IPS DF 6.9 (cell line): ENCODE measurements at places on chromosomes 12 and 14.

DNA sequence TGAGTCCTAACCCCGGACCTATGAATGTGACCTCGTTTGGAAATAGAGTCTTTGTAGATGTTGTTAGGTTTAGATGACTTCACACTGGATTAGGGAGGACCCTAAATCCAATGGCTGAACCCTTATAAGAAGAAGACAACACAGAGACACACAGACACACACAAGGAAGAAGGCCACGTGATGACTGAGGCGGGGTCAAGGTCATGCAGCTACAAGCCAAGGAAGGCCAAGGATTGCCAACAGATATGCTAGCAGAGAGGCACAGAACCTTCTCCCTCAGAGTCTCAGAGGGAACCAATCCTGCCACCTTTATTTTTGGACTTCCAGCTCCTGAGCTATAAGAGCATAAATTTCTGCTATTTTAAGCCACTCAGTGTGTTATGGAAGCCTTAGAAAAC, 31.8 kb downstream of the LTBP2 start:
- no peak for DNase-seq

DNA sequence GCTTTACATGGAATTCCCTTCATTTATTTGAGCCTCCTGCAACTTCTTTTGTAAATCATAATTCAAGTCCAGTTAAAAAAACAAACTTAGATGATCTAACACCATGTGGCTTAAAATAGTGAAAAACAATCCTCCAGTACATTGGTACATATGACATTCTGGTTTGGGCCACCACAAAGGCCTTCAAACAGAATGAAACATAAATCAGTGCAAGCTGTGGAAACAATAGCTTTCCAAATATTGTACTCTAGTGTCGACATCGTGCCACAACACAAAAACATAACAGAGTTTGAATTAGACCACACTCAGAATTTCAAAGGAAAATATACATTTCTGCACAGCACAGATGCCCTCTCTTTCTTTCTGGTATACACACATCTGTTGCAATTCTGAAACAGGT, 751.3 kb downstream of the SLC6A15 start:
- no peak for DNase-seq

- DNase-seq, result no peak
Observed at GRCh38 chr14:104477666-104478380, 101.7 kb upstream of the C14orf180 start.

DNA sequence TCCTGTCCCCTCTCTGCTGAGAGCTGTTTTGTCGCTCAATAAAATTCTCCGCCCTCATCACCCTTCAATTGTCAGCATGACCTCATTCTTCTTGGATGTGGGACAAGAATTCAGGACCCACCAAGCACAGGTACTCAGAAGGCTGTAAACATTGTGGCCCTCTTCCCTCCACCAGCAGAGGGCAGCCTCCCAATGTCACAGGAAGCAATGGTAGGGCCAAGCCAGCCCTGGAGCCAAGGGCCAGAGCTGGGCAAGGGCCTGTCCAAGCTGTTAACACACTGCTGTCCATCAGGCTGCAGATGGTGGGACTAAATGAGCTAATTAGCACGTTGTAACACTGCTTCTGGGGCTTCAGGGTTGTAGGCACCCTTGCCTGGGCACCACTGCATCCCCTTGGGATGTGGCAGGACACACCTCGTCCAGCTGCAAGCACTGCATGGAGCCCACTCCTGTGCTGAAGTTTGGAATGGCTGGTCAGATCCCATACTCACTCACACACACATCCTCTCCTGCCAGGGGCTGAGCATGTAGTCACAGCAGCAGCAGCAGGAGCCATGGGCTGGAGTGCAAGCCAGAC, 62.7 kb upstream of the HECTD1 start:
- no peak for DNase-seq

DNA sequence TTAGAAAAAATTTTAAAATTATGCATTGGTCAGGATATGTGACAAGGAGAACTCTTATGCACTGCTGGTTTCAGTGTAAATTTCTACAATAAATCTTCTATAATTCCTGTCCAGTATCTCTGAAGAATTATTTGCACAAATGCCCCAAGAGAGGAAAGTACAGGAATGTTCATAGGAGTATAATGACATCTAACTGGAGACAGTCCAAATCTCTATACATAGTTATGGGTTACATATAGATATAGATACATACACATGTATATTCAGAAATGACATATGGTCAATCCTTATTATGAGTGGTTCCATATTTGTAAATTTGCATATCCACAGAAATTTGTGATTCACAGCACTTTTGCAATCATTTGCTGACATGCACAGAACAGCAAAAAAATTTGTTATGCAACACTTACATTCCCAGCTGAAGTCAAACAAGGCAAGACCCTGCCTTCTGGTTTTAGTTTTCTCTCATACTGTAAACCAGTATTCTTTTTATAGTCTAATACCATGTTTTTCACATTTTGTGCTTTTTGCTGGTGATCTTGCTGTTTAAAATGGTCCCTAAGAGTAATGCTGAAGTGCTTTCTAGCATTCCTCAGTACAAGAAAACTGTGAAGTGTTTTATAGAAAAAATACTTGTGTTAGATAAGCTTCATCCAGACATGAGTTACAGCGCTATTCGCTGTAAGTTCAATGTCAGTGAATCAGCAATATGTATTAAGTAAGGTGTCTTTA, 103.8 kb downstream of the SLC16A7 start:
- DNase-seq, result no peak

- no peak for DNase-seq
Observed at GRCh38 chr12:17414596-17414995, 675.4 kb downstream of the RERGL start.

GRCh38 chr14:91055016-91055415, 5.4 kb downstream of the RPS6KA5 start:
- no peak for DNase-seq

- no peak for DNase-seq
Observed at GRCh38 chr12:124456652-124457152, 110.7 kb downstream of the NCOR2 start.

- DNase-seq, result no peak
Observed at GRCh38 chr14:86912709-86913108, 1080.3 kb downstream of the GALC start.

- DNase-seq, result no peak
Observed at GRCh38 chr12:49413010-49413409, 45.7 kb downstream of the SPATS2 start.

DNA sequence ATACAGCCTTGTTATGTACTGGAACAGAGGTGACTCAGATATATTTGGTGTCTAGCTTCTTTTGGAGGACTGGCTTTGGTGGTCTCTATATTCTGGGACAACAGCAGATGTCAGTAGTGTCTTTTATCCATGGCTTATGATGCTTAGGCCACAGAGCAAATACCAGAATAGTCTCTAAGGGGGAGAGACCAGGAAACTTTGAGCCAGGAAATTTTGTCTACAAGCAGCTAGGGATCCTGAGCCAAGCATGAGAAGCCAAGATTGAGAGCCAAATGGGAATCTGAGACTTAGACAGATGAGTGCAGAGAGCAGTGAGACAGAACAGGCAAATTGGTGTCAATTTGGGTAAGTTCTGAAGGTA, 28.4 kb upstream of the PTPRR start:
- no peak for DNase-seq

GRCh38 chr12:132447731-132448462, 42.1 kb upstream of the FBRSL1 start:
- no peak for DNase-seq

- DNase-seq, result no peak
Observed at GRCh38 chr14:100688598-100689461, 37.9 kb upstream of the DLK1 start.

- no peak for DNase-seq
Observed at GRCh38 chr12:9944391-9944790, 12.2 kb upstream of the CLEC2A start.

DNA sequence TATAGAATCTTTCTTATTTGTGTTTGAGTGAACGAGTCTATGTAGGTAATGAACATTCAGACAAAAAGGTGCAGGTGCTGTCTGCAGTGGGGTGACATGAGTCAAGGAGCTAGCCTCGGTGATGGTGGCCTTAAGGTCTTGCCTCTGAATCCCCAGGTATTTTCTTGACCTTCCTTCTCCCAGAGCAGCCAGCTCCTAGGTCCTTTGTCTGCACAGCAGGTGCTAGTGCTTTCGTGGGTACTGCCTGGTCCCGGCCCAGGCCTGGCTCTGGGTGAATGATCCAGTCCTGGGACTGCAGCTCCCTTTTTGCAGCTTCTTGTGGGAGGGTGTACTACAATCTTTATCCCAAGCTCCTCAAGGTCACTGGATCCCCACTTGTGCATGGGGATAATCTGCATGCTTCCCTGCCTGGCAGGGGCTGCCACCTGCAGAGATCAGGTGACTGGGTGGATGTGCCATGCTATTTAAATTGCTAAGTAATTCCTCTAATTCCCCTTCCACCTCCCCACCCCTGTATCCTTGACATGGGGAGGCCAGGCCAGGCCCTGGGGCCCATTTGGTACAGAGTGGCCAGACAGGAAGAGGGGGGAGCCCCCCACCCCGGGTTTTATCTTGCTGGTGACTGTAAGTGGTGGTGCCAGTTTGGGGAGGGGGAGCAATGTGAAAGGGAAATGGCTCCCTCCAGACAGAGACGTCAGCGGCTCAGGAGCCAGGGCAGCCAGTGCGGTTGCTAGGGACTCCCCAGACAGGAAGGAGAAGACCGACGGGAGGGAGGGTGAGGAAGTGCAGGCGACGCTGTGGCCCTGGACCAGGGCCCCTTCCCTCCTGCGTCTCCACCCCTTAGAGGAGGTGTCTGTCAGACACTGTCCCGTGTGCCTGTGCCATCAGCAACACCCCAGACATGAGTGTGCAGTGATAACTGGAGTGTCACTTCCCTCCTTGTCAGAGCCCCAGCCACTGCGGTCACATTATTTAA, 6.7 kb downstream of the VASH1 start:
- DNase-seq, result no peak

DNA sequence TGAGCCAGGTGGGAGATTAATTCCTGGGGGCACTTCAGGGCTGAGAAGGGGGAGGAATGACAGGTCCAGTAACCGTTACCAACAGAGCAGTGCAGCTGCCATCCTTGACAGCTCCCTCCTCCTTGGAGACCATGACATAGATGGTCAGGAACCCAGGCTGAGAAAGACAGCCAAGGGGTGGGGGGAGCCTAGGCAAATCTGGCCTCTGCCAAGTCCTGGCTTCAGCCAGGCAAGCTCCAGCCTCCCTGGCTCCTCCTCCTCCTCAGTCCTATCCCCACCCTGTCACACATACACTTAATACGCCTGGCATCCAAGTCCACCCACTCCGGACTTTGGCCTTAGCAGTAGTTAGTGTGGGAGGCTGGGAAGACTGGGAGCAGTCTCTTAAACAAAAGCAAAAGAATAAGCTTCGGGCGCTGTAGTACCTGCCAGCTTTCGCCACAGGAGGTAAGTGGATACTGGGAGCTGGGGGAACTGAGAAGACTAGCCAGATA, at the start of gene RDH5:
RDH5 (plus strand) TSS at position 323 of the 494 bp plus-strand sequence. CDS start 792 bp downstream, outside the sequence.
- DNase-seq, result no peak

GRCh38 chr14:49049711-49050110, 536.5 kb downstream of the RPS29 start:
- no peak for DNase-seq

GRCh38 chr12:124160097-124160756, 134.7 kb upstream of the RFLNA start:
- DNase-seq, result no peak

GRCh38 chr12:93315907-93316622, 61.7 kb upstream of the NUDT4 start:
- DNase-seq, result no peak

DNA sequence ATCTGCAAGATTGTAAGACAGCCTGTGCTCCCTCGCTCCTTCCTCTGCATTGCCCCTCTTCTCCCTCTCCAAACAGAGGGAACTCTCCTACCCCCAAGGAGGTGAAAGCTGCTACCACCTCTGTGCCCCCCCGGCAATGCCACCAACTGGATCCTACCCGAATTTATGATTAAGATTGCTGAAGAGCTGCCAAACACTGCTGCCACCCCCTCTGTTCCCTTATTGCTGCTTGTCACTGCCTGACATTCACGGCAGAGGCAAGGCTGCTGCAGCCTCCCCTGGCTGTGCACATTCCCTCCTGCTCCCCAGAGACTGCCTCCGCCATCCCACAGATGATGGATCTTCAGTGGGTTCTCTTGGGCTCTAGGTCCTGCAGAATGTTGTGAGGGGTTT, 37.4 kb downstream of the DAD1 start:
- DNase-seq, result no peak

GRCh38 chr12:2413999-2414792, 361.4 kb downstream of the CACNA1C start:
- DNase-seq, result no peak

GRCh38 chr12:119594772-119595445, 1.3 kb downstream of the TMEM233 start:
- no peak for DNase-seq

- no peak for DNase-seq
Observed at GRCh38 chr14:77630111-77630510, 13.7 kb upstream of the SPTLC2 start.

DNA sequence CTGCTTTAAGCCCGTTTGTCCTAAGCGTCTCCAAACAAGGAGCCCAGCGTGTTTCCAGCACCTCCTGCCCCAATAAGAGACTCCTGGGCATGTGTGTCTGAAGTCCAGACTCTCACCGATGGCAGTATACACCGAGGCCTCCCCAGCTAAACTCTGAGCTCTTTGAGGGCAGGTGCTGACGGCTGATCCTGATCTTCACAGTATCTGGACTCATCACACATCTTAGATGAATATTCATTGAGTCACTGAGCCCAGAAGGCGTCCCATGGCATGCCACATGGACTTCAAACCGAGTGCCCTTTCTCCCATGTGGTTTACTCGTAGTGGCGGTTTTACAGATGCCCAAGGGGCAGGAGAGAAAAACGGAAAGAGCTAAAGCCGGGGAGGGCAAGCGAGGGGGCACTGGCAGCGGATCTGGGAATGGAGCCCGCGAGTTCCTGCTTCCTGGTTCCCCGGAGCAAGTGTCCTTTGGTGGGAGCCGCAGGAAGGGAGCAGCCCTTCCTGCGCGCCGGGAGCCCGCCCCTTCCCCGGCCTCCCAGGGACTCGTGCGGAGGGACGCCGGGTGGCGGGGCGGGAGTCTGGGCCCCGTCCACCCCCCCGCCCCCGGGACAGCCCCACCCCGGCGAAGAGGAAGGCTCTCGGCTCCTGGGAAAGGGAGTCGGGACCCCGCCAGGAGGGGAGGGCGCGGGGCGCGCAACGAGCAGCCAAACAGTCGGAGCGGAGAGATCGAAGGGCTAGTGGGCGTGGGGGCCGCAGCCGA, 585 bp upstream of the TEAD4 start:
- no peak for DNase-seq
